ENCODE measurements at places on chromosomes 2 and 18. TPM values are rescaled to one million over a fixed set of nuclear protein-coding genes. Genes with fewer than 3 reads are reported as not detected.

DNA sequence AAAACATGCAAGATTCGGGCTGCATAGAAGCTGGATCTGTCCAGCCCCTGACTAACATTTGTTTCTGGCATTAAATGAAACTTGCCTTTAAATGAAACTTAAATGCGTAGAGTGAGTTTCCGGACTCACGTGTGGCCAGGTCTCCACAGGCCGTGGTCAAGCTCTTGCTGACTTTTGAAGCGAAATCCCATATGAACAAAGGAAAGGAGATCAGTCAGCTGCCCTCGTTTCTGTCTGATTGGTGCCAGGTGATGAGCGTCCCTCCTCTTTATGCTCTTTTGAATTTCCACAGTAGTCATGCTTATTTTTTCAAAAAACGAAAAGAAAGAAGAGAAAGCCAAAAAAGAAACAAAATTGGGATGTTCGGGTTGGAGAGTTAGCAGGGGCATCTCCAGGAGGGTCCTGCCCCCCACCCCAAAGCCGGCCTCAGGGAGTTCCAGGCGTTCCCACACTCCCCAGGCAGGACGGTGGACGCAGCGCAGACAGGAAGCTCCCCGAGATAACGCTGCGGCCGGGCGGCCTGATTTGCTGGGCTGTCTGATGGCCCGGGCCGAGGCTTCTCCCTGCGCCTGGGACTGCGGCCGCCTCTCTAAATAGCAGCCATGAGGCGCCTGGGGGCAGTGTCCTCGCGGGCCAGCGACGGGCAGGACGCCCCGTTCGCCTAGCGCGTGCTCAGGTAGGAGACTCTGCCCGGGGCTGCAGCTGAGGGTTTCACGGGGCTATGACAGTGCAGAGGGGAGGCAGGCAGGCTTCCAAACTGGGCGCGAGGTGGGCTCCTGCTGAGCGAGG lies at the start of gene COLEC11:
TSS of gene COLEC11 (plus strand) at position 620 of the 789 bp plus-strand sequence. CDS start 9,229 bp downstream, outside the sequence.
- no peak for DNase-seq

DNA sequence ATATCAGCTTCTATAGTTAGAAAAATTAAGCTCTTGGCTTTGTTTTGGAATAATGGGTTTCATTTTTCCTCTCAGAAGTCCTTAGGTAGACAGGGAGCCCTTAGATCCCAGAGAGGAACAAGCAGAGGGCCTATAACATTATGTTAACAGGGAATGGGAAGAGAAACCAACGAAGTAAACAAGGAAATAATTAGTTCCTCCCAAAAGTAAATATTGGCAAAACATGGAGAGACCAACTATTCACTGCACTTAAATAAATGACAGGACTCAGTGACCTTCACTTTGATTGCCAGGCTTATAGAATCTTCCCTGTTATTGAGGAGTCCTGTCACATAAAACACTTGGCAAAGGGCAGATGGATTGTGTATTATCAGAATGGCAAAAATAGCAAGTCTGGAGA lies 5.3 kb downstream of the CRIM1 start:
- DNase-seq, result no peak

GRCh38 chr18:43965691-43966090 lies 688.4 kb upstream of the SYT4 start:
- no peak for DNase-seq

- DNase-seq, result no peak
Observed at GRCh38 chr2:6556755-6557154, 309.0 kb downstream of the CMPK2 start.

DNA sequence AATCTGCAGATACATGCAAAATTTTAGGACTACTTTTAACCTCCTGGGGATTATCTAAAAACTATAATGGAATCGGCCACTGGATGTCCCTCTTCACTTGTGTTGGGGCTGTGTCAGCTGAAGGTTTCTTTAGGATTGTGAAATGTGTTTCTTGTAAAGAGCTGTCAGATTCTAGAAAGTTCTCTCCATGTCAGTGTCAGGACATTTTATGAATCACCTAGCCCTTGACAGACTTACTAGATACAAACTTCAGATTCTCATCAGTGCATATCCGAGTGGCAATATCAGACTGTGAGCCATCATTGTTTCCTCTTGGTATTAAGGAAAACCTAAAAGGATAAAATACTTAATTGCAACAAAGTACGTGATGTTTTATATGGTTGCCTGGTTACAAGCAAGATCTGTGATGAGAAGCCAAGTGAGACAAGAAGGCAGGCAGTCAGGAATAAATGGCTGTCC lies 107.3 kb downstream of the CPS1 start:
- peak; percentile 14 for DNase-seq

- no peak for DNase-seq
Observed at GRCh38 chr2:172613615-172614231, 57.8 kb downstream of the PDK1 start.

SKA1 gene
- total RNA-seq, result not detected

DYNAP gene
- total RNA-seq, result not detected

Measured in body of pancreas (tissue), 4 donors.